ENCODE measurements at places on chromosomes 2 and 18.

DNA sequence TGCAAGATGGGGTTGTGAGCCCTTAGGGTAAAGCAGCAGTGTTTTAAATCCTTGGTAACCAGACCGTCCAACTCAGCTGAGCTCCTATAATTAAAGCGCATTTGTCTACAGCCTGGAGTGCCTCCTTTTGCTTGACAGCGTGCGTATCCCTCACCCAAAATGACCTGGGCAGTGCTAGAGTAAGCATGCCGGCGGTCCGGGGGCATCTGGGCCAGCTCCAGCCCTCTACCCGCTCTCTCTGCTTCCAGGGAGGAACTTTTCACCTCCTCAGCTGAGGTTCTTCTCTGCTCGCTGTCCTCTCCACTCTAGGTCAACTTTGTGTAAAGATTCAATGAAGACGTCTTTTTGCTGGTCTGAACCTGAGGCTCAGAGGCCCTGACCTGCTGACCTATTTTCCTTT is 102.4 kb upstream of the TPO start:
- no peak for DNase-seq

DNA sequence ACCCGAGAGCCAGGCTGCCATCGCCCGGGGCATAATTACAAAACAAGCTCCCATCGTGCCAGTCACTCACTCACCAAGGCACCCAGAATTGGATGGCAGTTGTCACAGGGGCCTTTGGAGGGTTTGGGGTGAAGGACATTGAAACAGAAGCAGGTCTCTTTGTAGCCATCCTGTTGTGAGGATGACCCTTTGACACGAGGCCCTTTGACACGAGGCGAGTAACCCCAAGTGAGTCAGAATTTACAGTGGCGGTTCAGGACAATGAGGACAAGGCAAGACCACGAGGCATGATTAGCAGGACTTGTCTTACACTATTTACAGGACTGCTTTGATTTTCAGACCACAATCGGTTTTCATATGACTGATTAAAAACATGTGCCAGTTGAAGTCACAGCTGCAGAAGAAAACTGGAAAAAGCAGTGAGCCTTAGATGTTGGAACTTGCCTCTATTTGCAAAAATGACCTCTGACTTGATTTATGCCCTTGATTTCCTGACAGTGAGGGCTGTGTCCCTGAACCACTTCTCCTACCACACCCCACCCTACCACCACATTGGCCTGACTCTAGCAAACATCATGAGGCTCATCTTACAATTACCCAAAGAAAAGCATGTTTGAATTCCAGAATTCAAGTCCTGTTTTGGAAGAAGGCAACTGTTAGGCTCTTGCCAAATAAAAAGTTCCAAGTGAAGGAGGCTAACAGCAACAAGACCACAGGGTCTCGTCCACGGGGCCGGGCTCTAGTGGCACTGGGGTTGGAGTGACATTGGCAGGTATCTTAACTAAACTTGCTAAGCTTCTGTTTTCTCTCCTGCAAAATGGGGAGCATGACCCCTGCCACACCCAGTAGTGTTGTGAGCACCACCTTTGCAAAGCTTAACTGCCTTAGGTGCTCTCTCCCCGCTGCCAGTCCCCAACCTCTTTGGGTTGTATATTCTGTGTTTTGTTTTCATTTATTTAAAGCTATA is 64.4 kb upstream of the FOSL2 start:
- peak; percentile 20 for DNase-seq

DNA sequence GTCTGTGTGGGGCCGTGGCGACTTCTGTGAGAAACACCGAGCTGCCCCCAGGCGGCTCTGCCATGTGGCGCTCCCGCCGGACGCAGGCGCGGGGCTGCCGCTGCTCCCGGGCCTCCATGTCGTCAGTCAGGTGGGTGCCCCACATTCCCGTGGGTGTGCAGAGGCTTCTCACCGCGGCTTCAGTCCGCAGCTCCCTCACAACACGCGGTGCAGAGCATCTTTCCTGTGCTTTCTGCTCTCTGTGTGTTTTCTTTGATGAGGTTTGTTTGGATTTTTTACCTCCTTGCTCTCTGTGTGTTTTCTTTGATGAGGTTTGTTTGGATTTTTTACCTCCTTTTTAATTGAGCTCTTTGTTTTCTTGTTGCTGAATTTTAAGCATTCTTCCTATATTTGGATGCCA is 13.0 kb downstream of the AQP12A start:
- DNase-seq = peak; percentile 54

GRCh38 chr2:28446531-28446930 is 49.3 kb upstream of the PLB1 start:
- no peak for DNase-seq

GRCh38 chr2:45123521-45124191 is 114.4 kb upstream of the SIX2 start:
- DNase-seq = no peak

- no peak for DNase-seq
Measured at GRCh38 chr18:35716169-35716831, 134.8 kb downstream of the GALNT1 start.

DNA sequence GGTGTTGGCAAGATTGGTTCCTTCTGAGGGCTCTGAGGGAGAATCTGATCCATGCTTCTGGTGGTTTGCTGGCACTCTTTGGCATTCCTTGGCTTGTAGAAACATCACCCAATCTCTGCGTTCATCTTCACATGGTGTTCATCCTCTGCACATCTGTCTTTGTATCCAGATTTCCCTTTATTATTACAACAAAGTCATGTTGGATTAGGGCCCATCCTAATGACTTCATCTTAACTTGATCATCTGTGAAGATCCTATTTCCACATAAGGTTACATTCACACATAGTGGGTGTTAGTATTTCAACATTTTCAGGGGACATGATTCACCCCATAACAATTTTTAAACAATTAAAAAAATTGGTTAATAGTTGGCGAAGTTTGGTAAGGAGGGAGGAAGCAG is 177.4 kb upstream of the CWC22 start:
- no peak for DNase-seq

- DNase-seq = peak; percentile 78
Measured at GRCh38 chr2:71510196-71510807, 56.9 kb downstream of the DYSF start.

DNA sequence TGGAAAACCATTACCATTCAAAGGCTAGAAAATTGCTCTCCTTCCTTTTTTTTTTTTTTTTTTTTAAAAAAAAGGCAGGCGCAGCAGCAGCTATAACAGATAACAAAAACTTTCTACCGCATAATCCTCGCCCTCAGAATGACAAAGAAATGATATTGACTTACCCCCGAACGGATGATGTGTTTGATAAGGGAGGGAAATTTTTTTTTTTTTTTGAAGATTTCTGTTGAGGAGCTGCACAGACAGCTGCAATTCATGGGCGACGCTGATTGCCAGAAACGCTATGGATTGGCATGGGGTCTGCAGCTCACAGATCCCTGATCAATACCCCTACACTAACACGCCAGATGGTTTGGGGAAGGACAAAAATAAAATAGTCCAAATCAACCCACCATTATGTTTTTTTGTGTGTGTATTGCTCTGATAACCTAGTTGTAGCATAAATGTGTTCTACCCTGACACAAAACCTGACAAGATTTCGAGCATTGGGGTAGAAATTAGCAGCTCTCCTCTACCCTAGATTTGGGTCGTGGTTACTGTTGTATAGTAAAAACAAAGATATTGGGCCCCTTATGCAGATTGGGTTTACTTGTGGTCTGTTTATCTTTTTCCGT is 3.6 kb upstream of the ONECUT2 start:
- no peak for DNase-seq

DNA sequence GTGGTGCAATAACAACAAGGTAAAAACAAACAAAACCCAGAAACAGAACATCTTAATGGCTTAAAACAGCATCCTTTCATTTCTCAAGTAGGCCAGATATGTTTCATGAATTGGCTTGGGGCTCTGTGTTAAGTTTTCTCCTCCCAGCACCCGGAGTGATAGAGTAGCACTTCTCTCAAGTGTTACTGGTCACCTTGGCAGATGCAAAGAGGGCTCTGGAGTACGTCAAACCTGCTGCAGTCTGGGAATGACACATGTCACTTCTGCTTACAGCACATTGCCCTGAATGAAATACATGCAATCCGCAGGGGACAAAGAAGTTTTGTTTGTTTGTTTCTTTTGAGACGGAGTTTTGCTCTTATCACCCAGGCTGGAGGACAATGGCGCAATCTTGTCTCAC is 639.3 kb downstream of the CNTNAP5 start:
- no peak for DNase-seq

DNA sequence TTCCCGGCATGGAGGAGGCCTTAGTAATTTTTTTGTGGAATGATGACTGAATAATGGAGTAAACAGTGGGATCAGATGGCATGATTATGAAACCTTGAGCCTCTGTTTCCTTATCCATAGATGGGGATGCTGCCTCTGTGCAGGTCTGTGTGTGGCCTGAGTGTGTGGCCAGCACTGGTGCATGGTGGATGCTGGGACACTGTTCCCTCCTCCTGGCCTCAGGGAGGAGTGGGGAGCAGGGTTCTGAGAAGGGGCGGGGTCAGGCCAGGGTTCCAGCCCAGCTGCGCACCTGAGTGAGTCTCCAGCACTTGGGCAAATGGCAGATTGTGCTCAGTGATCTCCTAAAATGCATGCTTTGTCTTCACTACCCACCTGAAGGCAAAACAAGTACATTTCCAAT is 66.4 kb downstream of the DCDC2C start:
- no peak for DNase-seq

DNA sequence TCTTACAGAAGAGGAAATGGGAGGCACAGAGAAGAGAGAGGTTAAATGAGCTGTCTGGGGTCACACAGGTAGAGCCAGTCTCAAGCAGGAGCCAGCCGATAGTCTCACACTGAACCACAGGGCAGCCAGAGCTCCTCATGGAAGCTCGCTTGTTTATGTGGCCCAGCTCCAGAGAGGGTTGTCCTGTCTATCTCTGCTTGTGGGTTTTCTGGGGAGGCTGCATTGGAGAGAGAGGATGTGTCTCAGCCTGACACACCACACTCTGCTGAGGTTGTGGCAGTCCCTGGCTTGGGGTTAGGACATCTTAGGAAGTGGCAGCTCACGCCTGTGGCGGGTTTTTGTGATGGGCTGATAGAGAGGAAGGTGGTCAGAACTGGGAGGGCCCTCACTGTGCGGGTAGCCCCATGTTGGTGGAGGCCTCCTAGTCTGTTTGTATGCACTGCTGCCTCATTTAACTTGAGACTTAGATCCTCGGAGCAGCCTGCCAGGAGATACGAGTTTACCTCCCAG is 52.3 kb downstream of the TCF7L1 start:
- no peak for DNase-seq

DNA sequence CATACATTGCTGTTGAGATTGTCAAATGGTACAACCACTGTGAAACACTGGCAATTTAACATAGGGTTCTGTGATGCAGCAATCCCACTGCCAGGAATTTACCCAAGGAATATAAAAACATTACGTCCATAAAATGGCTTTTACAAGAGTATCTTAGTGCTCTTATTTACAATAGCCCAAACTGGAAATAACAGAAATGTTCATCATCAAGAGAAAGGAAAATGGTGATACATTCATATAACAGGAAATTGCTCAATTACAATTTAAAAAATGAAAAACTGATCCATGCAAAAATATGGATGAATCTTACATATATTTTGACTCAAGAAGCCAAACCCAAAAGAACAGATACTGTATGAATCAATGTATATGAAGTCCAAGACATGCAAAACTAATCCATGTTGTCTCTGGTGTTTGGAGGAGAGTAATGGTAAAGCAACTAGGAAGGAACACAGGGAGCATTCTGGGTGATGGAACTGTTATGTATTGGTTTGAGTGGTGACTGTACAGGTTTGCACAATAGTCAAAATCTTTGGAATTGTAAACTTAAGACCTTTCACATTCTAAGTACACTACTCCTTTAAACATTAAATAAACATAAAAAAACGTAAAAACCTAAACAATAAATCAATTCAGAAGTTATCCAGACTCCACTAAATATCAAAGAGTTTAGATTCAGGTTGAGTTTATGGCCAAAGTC is 104.8 kb upstream of the WDR75 start:
- DNase-seq = no peak

DNA sequence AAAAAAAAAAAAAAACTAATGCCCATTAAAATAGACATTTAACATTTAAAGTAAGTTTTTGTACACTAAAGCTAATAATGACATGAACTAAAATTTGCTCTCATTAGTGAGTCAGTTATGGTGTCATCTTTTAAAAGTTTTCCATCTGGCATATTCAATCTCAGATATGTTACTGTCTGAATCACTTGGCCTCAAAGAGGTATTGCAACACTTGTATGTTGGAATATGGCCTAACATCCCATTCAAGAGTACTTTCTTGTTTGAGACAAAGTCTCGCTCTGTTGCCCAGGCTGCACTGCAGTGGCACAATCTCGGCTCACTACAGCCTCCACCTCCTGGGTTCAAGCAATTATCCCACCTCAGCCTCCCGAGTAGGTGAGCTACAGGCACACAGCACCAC is 169.7 kb downstream of the TMEM163 start:
- no peak for DNase-seq

- no peak for DNase-seq
Measured at GRCh38 chr2:38203446-38203810, 127.5 kb upstream of the CYP1B1 start.

- DNase-seq = no peak
Measured at GRCh38 chr18:63997606-63998005, 27.7 kb downstream of the SERPINB8 start.

DNA sequence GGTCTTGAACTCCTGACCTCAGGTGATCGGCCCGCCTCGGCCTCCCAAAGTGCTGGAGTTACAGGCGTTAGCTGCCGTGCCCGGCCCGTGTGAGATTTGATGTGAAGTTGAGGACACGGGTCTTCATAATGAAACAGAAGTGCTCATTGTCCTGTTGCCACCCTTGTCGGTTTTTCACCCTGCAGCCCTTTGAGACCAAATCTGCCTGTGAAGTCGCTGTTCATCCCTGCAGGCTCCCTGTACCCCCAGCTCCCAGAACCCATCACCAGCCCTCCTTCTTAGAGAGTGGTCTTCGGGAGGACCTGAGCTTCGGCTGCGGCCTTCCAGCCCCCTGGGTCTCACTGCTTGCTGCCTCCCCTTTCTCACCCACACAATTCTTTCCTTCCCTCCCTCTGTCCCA is 325.2 kb downstream of the GBX2 start:
- no peak for DNase-seq

DNA sequence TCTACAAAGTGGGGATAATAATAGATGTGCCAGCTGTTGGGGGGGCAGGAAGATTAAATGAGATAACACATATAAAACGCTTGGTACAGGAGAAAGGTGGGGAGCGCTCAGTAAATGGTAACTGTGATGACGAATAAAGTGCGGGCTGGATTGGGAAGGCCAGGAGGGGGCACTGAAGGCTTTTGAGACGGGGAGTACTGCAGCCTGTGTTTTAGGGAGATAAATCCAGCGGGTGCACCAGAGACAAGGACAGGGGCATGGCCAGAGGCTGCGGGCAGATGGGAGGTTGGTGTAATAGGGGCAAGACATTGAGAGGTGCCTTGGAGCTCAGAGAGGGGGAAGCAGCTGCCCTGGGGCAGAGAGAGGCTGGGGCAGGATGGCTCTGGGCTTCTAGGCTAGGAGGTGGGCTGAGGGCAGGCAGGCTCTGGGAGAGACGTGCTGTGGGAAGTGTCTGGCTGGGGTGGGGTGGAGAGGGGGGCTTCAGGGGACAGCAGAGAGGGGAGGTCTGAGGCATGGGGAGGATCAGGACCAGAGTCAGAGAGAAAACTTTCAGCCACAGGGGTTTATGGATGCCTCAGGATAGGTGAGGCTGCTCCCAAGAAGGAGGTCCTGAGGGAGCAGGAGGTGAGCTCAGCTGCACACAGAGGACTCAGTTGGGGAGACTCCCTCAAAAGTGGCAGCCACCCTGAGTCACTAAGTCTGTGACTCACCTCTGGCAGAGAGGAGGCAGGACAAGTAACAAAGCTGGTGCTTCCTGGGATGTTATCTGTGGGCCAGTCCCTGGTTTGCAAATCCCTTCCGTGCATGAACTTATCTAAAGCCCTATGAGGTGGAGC is 18.8 kb downstream of the TEX44 start:
- DNase-seq = peak; percentile 75

GRCh38 chr2:84700006-84700405 is 180.9 kb downstream of the TRABD2A start:
- no peak for DNase-seq
